ENCODE measurements at places on chromosomes 6 and 20.

- DNase-seq, result no peak
These were observed 64.9 kb downstream of the RNF182 start for GRCh38 chr6:13989496-13990144.

GRCh38 chr6:139007428-139007827 lies 19.4 kb upstream of the REPS1 start:
- DNase-seq, result no peak

- no peak for DNase-seq
These were observed 349.2 kb downstream of the ZFAND3 start for GRCh38 chr6:38168699-38169098.

DNA sequence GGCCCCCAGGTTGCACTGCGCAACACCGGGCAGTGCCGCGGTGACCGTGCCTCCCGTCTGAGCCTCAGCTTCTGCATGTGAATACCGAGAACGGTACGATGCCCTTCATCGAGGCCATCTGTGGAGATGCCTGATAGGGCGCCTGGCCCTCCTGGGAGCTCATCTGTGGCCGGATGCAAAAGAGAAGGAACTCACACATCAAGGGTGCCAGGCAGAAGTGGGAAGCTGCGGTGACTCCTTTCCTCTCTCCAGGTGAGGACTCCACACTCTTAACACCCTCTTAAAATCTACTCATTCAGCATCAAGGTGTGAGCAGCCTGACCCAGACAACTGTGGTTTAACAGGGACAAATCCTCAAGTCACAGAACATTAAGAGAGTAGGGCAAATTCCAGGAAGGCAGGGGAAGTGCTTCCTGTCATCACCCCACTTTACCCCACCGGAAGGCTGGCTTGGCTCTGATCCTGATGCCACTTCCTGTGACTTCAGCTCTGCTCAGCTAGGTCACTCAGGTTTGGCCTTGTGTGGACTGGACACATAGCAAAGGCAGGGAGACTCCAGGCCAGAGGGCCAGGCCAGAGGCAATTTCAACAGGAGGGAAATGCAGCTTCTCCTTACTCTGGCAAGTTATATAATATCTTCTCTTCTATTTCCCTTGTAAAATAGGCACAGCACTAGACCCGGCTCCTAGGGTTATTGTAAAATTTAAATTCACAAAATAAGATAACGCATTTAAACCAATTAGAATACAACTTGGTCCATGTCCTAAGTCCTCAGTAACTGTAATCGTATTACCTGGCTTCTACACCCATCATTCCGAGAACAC lies 69.4 kb downstream of the CPNE5 start:
- DNase-seq, result peak; percentile 85

GRCh38 chr6:20717743-20718142 lies 183.5 kb downstream of the CDKAL1 start:
- DNase-seq, result no peak

DNA sequence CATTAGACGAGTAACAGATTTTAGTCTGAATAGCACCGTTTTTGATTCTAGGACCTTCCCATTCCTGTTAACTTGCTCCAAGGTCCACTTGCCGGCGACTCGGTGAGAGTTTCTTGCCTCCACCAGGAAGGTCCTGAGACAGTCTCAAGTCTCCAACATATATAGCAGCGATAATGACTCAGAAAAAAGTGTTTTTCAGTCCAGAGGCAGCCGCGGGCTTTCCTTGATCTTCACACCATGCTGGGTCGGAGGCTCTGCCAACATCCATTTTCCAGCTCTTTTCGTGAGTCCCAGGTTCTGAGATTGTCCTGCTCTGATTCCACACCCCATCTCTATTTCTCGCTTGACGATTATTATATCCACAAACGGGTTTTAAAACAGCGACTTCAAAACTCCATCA lies 170.5 kb downstream of the GPX5 start:
- DNase-seq, result no peak

- no peak for DNase-seq
These were observed 41.2 kb downstream of the CDC5L start for GRCh38 chr6:44428682-44429081.

- DNase-seq, result no peak
These were observed 265.4 kb downstream of the SYNE1 start for GRCh38 chr6:152371775-152372174.

- DNase-seq, result no peak
These were observed 1001.9 kb upstream of the FLRT3 start for GRCh38 chr20:15339264-15339663.

DNA sequence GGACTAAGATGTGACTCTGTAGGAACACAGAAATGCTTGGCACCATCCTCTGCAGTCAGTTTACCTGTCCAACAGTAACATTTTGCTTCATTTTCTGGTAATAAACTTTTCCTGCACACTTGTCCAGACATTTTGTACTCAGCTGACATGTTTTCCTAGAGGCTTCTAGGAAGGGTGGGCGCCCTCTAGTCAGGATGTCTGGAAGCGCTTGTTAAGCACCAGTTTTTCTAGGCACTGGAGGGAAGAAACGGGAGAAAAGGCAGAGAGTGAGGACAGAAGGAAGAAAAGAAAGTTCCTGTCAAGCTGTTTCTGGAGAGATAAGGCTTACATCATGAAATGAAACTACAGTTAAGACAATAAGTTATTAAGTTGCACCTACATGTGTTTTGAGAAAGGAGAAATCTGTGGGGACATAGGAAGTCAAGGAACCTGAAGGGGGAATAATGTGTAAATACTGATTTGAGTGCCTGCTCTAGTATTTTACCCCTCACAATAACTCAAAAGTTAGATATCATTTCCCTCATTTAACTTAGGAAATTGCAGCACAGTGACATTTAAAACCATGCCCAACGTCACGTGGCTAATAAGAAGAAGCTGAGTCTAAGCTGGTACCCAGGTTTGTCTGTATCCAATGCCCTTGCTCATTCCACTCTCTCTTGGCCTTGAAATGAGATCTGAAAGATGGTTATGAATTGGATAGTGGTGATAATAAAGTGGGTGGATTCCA lies 42.7 kb upstream of the TNFRSF21 start:
- no peak for DNase-seq

- no peak for DNase-seq
These were observed 213.7 kb downstream of the GRIK2 start for GRCh38 chr6:101607111-101607690.

DNA sequence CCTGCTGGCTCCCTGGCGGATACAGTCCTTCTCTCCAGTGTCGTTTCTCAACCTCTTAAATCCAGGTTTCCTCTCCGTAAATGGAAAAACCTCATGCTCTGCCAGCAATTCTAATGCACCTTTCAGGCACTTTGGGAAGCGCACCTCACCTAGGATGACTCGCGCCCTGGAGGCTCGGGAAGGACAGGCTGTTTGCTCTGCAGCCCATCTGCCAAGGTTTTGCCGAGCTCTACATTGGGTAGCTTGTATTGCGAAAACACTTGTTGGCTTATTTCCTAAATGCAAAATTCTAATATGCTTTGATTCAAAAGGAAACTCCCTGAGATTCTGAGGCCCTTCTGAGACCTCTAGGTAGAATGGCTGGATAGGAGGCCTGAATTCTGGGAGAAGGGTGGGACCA lies 102.6 kb upstream of the MLN start:
- no peak for DNase-seq

GRCh38 chr20:14727485-14728150 lies 390.2 kb upstream of the FLRT3 start:
- no peak for DNase-seq

GRCh38 chr20:48791014-48791413 lies 36.8 kb downstream of the PREX1 start:
- DNase-seq, result no peak

- no peak for DNase-seq
These were observed 164.0 kb upstream of the AGPAT4 start for GRCh38 chr6:161437851-161438250.

DNA sequence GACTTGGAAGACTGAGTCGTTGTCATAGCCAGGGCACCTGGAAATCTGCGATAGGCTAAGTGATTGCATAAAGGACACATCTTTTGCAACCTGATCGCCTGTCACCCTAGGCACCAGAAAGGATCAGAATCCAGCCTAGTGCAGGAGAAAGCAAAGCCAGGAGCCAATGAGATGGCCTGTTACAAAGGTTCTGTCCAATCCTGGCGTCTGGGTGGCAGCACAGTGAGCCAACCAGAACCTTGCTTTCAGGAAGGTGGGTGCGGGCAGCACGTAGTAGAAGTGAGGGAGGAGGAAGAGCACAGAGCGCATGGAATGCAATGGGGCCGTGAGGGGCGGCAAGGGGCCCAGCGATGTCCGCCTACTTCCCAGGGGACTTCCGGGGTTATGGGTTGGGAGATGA lies 120.4 kb upstream of the GGTLC1 start:
- DNase-seq, result no peak

DNA sequence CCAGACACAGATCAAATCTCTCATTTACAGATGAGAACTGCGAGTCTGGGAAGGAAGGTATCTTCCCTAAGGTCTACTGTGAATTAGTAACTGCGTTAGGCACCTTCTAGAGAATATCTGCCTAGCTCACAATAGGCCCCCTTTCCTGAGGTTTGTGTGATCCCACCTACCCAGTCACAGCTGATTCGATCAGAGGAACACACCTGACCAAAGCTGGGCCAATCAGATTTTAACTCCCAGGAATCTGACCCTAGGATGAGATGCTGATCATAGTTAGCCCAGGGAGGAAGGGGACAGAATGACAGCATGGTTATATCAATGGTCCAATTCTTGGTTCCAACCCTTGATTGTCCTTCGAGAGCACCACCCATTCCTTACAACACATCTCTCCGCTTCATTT lies 7.4 kb upstream of the CCDC167 start:
- DNase-seq, result no peak

DNA sequence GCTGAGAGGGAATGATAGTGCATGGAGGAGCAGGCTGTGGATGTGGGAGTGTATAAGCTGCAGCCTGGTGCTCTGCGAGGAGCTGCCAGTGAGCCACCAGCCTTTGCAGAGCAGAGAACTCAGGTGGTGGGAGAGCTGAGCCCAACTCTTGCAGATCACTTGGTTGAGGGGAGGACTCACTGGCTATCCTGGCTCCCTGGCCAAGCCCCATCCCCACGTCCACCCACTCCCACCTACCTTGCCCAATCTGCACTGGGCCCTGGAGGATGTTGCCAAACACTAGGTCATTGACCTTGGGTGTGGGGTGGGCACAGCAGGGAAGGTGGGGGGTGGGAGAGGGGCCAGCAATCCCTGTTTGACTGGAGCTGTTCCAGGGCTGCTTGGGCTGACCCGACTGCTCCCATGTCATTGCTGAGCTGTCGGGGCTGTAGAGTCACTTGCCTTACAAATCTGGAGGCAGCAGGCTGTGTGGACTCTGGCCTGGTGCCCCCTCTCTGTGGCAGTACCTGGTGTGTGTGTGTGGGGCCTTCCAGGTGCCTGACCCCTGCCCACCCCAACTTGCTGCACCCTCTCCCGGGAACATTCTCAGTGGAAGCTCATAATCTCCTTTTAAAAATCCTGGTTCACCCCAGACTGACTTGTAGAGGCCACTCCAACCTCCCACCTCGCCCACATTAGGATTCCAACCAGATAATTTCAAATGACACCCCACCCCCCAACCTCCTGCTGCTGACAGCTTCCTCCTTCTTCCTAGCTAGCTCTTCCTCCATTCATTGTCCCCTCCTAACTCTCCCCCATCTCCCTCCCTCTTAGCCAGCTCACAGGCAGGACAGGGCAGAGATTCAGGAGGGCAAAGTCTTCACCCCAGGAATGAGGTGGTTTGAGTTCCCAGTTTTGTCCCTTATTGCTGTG lies 162.3 kb downstream of the MRPL14 start:
- no peak for DNase-seq

DNA sequence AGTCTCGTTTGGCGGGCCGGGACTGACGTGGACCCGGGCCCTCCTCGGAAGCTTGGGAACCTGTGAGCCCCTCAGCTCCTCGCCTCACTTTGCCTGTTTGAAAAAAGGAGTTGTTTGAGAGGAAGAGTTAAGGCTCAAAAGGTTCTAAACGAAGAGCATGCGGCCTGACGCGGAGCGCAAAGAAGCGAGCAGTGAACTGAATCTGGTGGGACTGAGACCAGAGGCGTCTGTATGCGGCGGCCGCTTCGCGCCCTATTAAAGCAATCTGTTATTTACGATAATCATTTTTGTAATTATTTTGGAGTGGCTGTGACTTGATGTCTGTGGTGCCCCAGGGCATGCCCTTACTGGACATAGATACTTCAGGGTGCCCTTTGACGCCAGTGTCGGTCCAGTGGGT lies 3.3 kb upstream of the TFAP2C start:
- no peak for DNase-seq

DNA sequence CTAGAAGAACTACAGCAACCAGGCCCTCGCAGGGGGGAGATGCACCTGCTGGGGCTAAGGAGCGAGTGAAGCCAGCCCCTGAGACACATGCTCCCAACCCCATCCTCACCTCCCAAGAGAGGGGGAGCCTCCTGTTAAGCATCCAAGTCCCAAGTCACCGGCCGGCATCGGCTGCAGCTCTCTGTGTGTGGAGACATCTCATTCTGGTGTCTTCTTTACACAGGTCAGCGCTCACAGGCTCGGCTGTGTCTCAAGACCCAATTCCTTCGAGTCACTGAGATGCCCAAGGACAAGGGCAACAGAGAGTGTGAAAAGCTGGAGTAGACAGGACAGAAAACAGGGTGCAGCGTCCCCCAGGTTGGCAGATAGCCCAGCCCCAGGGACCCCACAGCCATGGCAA lies 21.1 kb upstream of the MRGBP start:
- no peak for DNase-seq

- DNase-seq, result no peak
These were observed 8.0 kb downstream of the LAMA5 start for GRCh38 chr20:62359043-62359490.

All from CD4-positive, CD25-positive, alpha-beta regulatory T cell (primary cell).